Peyer's patch (tissue), 4 donors: ENCODE measurements at places on chromosomes 12 and 14. TPM values are rescaled to one million over a fixed set of nuclear protein-coding genes. Genes with fewer than 3 reads are reported as not detected.
A peak's percentile ranks its signal among the peaks of the same experiment; 100 is the strongest.

The DLK1 gene
- not detected for total RNA-seq

The SLC7A8 gene
- total RNA-seq: 56.9 TPM

The IL23A gene
- not detected for total RNA-seq

DNA sequence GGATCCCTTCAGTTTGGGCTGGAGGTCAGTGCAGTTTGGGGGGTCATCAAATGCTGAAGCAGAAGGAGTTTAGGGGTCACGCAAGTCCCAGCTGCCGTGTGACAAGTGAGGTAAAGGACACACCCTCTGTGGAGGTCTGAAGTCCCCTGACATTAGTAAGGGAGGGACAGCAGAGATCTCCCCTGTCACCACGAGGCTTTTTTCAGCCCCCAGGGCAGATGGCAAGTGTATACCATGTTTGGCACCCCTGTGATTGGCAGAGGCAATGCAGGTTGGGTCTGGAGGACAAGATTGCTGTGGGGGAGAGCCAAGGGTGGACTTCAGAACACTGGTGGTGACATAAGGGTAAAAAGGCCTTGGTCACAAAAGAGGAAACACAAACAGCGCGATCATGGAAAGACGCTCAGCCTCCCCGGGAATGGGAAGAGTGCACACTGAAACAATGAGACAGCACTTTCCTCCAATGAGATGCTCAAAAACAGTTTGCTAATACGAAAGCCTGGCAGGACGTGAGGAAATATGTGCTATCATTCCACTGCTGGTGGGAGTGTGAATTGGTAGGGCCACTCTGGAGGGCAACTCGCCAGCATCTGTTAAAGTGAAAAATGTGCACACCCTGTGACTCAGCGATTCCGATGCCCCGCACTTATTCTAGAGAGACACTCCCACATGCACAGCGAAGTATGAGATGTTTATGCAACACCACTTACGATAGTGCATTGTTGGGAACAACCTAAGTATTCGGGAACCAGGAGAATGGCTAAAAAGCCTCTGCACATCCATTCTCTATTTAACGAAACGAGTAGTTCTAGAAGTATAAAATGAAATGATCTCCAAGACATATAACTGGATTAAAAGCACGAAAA lies 14.4 kb upstream of the CD27 start:
- DNase-seq: peak; percentile 89

GRCh38 chr12:123479442-123480180 lies 21.7 kb downstream of the SNRNP35 start:
- no peak for DNase-seq

DNA sequence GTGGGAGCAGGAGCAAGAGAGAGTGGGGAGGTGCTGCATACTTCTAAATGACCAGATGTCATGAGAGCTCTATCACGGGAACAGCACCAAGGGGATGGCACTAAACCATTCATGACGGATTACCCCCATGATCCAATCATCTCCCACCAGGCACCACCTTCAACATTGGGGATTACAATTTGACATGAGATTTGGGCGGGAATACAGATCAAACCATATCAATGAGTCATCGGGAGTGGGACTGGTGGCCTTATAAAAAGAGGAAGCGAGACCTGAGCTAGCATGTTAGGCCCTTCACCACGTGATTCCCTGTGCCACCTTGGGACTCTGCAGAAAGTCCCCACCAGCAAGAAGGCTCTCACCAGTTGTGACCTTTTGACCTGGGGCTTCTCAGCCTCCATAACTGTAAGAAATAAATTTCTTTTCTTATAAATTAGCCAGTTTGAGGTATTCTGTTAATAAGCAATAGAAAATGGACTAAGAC lies 28.7 kb downstream of the COX8C start:
- peak; percentile 73 for DNase-seq
